ENCODE measurements at places on chromosomes 7 and 10.

GRCh38 chr10:9824631-9825071 lies 1193.0 kb upstream of the CELF2 start:
- no peak for DNase-seq

DNA sequence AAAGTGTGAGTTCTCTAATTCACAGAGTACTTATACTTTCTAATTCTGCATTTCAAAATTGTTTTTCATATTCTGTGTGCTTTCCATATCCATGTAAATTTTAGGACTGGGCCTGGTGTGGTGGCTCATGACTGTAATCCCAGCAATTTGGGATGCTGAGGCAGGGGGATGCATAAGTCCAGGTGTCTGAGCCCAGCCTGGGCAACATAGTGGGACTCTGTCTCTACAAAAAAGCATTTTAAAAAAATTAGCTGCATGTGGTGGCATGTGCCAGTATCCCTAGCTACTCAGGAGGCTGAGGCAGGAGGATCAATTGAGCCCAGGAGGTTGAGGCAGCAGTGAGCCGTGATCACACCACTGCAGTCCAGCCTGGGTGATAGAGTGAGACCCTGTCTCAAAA lies 382.6 kb upstream of the AKR1E2 start:
- DNase-seq, result no peak

GRCh38 chr7:100894860-100895700 lies 608 bp downstream of the ACHE start:
- no peak for DNase-seq

- no peak for DNase-seq
These were observed 334.7 kb downstream of the LRMDA start for GRCh38 chr10:75766106-75766505.

GRCh38 chr10:241451-241850 lies 106.2 kb downstream of the ZMYND11 start:
- no peak for DNase-seq

All from IMR-90 (cell line).